ENCODE measurements at places on chromosomes 11 and 22.

GRCh38 chr11:115612046-115612730, 108.0 kb upstream of the CADM1 start:
- DNase-seq, result no peak

DNA sequence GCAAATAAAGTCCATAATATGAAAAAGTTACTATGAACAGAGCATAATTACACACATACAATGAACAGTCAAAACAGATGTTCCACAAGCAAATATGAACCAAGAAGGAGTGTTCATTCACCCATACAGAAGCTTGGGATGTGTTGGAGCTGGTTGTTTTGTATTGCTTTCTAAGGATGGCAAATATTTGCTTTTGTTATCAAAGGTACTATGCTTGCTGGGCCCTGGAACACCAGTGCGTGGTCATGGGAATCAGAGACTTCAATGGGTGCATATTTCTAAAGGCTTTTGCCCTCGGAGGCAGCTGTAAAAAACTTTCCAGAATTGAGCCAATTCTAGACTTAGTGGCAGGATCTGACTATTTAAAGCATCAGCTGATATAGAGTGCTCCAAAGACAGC, 85.1 kb downstream of the BARX2 start:
- DNase-seq, result no peak

DNA sequence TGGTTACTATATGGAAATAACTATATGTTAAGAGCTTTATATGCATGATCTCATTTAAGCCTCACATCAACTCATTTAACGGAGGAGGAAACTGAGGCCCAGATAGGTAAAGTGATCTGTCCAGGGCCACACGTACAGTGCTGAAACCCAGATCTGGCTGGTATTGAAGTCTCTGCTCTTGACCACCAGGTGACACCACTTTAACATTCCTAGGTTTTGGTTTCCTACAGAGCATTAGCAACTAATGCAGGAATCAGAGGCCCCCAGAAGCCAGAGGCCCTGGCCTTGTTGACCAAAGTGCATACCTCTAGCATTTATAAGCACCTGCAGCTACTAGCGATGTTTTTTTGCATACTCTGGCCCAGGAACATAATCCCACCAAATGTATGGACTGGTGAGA, 12.9 kb upstream of the LIMK2 start:
- DNase-seq, result no peak

DNA sequence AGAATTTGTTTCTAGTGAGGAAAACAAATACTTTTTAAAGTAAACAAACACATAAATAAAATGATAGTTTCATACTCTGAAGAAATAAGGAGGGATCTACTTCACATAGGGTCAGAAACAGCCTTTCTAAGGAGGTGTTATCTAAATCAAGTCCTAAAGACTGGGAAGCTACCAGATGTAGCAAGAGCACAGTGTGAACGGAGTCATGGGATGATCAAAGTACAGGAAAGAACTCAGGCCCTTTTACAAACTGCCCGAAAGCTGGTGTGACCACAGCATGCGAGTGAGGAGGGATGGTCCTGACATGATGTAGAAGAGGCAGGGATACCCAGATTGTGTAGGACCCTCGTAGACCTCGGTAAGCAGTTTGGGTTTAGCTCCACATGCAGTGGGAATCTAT, 102.8 kb downstream of the ARHGAP32 start:
- no peak for DNase-seq

GRCh38 chr11:16603890-16604793, 134.3 kb upstream of the C11orf58 start:
- no peak for DNase-seq

DNA sequence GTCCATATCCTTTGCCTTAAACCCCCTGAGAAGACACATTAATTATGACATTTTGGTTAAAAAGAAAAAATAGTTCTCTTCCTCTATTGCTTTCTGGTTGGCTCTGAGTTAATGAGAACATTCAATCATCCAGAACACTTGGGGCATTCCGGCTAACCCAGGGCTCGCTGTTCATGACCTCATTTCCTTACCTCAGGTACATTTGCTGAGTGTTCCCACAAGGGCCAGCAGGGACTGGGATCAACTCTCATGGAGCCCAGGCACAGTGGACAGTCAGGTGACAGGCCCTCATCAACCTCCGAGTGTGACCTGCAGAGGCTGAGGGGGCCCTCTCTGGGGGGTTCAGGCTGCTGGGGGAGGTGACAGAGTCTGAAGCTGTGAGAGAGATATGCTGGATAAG, 98.9 kb downstream of the MYO18B start:
- no peak for DNase-seq

GRCh38 chr11:64656862-64657261, 65.8 kb downstream of the SLC22A12 start:
- DNase-seq, result no peak

- no peak for DNase-seq
These were observed 71.0 kb downstream of the RBFOX2 start for GRCh38 chr22:35957589-35957988.

- DNase-seq, result no peak
These were observed 16.6 kb downstream of the APOL3 start for GRCh38 chr22:36143956-36144355.

DNA sequence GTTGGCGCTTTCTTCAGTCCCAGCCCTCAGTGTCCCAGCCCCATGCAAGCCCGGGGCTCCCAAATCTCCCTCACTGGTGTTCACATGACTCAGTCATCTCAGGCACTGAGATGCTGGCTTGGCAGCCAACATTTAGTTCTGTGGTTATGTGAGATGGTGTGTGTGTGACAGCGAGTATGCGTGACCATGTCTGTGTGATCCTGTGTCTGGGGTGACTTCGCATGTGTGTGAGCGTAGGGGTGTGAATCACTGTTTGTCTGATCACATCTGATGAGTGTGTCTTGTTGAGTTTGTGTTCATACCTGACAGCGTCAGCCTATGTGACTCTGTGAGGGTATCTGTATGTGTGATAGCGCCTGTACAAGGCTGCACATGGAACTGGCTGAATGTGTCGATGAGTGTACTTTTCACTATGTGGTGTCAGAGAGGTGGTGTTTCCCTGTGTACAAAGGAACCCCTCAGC, 16.2 kb downstream of the CREB3L1 start:
- no peak for DNase-seq

DNA sequence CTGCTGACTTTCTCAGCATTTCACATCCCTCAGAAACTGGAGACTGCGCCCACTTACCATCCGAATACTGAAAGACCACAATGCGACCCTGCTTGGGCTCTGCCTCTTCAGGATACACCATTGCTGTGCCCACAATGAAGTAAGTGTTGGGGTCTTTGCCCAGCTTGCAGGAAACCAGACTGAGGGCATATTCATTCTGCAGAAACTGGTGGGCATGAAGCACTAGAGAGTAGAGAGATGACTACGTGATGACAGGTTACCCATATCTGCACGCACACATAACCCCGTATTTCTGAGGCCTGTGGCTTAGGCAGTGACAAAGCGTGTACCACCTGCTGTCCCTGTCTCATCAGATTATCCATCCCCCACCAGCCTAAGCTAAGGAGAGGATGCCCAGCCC, 14.6 kb upstream of the VWCE start:
- DNase-seq, result no peak

- DNase-seq, result no peak
These were observed 1.4 kb downstream of the PRR14L start for GRCh38 chr22:31748490-31748889.

DNA sequence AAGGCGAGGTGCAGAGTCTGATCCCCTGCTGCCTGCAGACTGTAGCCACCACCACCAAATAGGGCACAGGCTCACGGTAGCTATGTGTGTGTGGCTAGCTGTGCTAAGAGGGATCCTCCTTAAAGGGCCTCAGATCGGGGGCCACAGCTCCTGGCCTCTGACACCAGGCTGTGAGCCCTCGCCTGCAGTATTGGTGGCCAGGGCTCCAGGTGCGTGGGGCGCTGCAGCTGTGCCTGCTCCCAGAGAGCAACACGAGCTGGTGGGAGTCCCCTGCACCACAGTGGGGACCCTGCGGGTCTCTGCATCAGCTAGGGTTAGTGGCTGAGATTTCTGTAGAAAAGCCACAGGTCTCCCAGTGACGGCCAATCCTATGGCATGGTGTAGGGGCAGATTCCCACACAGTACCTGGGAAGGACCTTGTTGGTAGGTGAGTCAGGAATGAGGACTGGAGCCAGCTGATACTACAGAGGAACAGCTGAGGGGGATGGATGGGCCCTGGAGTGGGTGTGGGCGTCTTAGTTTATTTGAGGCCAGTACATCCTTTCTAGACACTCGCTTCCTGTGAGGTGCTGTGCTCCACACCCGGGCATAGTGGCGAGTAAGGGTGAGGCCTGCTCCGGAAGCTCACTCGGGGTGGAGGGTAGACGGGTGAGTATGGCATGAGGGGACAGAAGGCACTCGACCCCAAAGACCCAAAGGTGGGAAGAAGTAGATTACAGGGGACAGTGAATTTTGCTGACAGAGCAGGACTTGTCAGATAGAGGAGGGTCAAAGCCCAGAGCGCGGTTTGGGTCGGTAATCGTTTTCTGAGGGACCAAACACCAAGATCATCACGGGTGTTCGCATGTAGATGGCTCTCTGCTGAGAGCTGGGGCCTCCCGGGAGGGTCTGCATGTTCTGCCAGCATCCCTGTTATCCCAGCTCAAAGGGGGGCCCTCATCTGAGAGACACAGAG, 212.5 kb downstream of the TBC1D22A start:
- DNase-seq, result no peak

GRCh38 chr22:48567213-48567975, 1260.3 kb downstream of the BRD1 start:
- DNase-seq, result no peak

DNA sequence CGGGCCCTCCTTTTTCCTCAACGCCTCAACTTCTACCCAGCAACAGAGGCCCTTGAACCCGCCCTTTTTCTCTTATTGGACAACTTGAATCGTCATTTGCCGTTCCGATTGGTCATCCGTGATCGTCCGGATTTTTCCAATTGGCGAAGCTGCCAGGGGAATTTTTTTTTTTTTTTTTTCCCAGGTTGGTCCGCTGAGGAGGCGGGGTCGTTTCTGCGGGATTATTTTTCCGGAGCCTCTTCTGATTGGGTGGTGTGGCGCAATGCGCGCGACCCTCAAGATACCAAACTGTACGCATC, 465 bp upstream of the TTC9C start:
- DNase-seq, result peak; percentile 97

DNA sequence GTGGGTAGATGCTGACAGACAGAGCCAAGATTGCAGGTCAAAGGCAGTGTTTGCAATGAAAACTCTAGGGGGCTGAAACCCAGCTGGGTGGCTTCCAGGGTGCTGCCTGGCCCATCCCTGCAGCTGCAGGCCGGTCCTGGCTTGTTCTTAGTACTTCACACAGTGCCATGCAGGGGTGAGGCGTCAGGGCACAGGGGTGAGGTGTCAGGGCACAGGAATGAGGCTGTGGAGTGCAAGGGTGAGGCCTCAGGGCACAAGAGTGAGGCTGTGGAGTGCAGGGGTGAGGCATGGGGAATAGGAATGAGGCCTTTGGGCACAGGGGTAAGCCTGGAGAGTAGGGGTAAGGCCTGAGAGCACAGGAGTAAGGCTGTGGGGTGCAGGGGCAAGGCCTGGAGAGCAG, 337.6 kb downstream of the TBC1D22A start:
- no peak for DNase-seq

DNA sequence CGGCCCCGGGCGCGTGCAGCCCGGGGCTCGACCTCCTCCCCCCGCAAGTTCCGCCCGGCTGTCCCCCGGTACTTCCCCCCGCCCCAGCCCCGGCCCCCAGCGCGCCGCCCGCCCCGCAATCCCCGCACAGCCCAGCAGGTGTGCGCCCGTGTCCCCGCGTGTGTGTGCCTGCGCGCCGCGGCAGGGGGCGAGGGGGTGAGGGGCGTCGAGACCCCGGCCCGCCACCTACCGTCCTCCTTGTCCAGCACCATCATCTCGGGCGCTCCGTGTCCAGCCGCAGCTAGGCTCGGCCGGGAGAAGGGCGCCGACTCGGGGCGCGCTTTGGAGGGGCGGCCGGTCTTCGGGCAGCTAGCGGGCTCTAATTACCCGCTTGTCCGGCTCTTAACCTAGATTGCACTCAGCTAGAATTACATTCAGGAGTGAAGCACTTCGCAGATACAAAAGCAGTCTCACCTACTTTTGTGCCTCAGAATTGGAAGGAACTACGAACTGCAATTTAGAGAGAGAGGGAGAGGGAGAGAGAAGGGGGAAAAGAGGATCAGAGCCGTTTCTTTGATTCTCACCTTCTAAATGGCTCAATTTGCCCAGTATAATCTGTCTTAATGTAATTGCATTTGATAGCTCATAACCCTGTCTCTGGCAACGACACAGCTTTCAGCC, 439 bp downstream of the LMO1 start:
- DNase-seq, result peak; percentile 30

GRCh38 chr22:47420211-47420610, 657.8 kb downstream of the TBC1D22A start:
- DNase-seq, result no peak

DNA sequence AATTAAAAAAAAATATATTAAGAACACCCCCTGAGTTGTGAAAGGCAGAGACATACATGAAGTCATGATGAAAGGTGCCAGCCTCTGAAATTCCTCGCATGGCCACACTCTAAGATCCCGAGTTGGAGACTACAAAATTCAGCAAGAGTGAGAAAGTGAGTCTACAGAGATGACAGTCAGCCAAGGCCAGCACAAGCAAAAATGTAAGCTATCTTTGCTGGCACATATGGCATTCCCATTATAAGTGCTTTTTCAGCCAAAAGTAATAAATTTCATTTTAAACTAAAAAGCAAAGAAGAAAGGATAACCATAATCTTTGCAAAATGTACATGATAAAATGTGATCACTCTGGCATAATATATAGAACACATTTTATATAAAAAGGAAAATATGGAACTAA, 40.6 kb downstream of the FANCF start:
- DNase-seq, result no peak

GRCh38 chr22:35882211-35883030, 146.2 kb downstream of the RBFOX2 start:
- DNase-seq, result no peak

DNA sequence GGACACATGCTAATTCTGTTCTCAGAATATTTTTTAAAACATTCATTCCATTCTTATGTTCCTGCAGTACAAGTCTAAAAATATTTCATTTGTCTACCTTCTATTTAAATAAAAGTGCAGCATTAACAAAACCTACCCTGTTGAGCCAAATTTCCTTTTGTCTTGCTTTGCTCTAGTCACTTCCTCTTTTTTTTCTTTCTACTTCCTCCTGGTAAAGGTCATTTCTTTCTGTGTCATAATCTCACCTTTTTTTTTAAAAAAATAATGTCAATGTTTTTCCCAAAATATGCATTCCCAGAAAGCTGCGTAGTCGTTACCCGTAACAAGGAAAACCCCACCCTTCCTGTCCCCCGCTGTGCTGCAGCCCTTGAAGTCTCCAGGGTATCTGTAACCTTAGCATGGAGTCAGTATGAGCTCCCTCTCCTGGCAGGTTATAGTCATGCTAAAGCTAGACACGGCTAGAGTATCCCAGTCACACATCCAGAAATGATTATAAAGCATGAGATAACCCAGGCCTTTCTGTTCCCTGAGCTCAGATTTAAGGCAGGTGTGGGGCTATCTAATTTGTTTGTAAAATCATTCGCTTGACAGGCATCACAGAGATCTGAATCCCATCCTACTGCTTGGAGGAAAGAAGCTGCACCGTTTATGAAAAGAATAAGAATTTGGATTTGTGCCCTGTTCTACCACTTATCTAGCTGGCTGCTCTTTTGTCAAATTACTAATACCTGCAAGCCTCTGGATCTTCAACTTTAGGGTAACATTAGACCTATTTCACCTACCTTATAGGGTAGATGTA, 51.1 kb upstream of the EED start:
- DNase-seq, result peak; percentile 84

All from NCI-H1436 (cell line).